ENCODE measurements at places on chromosomes 5 and 9. TPM values are rescaled to one million over a fixed set of nuclear protein-coding genes. Genes with fewer than 3 reads are reported as not detected.

DNA sequence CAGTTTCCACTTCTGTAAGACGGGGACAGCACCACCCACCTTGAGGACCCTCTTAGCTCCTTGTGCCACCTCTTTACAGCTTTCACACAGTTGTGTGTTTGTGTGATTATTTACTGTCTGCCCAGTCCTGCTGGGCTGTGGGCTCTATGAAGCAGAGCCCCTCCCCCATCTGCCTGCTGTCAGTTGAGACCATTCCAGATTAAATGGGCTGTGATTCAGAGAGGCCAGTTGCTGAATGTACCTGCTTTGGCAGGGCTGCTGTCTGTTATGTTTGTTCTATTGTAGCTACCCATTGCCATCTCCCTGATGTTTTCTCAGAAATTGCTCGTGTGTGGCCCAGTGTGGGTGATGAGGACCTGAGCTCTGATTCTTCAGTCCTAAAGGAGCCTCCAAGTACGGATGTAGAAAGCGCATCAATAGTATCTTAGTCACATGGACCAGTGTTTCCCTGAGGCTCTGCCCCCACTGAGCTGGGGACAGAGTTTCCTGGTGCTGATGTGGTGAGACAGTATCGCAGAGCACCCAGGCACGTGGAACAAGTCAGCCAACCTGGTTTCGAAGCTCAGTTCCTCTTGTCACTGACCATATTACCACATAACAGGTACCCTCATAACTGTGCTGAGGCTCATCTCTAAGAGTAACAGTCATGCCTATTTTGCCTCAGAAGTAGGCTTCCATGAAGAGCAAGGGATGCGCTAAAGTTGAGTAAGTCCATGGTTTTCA is 3.7 kb downstream of the ANGPTL2 start:
- no peak for DNase-seq

DNA sequence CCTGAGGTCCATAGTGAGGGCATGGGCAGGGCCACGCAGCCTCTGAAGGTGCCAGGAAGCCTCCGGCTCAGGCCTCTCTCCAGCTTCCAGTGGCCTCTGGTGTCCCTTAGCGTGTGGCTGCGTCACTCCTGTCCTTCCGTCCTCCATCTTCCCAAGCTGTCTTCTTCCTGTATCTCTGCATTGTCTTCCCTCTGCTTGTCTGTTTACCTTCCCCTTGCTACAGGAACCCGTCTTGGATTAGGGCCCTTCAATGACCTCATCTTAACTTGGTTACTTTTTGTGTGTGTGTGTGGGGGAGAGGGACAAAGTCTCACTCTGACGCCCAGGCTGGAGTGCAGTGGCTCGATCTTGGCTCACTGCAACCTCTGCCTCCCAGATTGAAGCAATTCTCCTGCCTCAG is 14.4 kb downstream of the ASS1 start:
- no peak for DNase-seq

DNA sequence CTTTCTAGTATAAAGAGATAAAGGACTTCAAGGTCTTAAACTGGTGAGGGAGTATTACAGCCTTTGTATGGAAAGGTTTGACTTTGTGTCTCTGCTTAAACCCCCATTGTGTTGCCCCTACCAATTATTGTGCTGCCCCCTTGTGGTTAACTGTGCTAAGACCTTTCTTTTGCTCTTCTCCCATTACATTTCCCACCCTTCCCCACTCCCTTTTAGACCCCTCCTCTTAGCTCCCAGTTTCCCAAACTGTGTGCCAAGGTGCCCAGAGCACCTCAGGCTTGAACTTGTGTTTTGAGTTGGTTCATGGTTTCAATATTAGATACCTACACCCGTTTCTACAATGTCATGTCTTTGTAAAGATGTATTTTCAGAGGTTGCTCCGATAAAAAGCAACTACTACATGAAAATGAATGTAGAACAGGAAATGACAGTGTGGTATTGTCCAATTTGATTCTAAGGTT is 2.9 kb downstream of the JAK2 start:
- peak; percentile 86 for DNase-seq

- no peak for DNase-seq
Observed at GRCh38 chr9:129322641-129323375, 144.7 kb upstream of the IER5L start.

- no peak for DNase-seq
Observed at GRCh38 chr9:35871545-35871944, 1.3 kb upstream of the OR13J1 start.

DNA sequence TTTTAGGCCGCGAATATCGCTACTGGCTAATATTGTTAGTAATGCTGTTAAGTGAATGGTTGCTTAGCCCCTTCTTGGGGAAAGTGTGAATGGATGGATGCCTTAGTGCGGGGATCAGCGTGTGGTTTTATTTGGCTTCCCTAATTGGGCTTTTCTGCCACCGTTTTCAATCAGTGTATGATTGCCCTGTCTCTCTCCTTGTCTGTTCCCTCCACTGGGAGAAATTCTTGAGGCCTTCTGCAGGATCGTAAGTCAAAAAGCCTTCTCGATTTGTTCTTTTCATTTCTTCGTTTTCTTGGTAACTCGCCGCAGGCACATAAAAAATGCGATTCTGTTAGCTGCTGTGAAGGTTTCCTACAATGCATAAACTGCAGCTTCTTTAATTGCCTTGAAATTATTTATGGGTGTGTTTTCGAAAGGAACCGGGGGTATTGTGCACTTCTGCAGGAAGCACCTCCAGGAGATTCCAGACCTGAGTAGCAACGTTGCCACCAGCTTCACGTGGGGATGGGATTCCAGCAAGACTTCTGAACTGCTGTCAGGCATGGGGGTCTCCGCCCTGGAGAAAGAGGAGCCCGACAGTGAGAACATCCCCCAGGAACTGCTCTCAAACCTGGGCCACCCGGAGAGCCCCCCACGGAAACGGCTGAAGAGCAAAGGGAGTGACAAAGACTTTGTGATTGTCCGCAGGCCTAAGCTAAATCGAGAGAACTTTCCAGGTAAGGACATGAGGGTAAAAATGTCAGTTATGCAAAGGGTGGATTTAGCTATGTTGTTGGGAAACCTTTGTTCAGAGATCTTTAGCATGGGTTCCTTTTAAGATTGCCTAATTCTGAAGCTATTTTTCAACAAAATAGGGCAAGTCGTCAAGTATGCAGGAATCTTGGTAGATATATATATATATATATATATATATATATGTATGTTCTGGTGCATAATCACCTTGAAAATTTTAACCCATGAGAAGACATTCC is 700 bp downstream of the SKP2 start:
- peak; percentile 5 for DNase-seq

DNA sequence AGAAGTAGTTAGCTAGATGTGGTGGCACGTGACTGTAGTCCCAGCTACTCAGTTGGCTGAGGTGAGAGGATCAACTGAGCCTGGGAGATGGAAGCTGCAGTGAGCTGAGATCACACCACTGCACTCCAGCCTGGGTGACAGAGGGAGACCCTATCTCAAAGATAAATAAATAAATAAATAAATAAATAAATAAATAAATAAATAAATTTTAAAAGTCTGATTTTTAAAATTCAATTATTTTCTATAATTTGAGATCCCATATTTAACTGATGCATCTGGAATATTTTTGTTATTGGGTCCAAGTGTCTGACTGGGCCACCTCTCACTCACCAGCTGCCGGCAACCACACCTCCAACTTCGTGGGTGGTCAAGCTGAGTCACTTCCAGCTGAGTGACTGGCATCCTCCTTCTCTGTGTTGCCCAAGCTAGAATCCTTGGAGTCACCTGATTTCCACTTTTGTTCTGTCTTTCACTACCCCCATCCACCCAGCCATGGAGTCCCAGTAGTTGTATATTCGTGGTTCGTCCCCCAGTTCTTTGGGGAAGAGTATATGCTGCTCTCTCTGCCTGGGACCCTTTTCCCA is 70.9 kb downstream of the EGFLAM start:
- DNase-seq: no peak

EIF4E1B gene
- polyA plus RNA-seq: not detected
